Panc1 (cell line): ENCODE measurements at places on chromosomes 7 and 10.

GRCh38 chr7:156819733-156820295 is 73.2 kb downstream of the LMBR1 start:
- no peak for DNase-seq

- no peak for DNase-seq
These were observed 52.5 kb downstream of the ADRA2A start for GRCh38 chr10:111129363-111129762.

DNA sequence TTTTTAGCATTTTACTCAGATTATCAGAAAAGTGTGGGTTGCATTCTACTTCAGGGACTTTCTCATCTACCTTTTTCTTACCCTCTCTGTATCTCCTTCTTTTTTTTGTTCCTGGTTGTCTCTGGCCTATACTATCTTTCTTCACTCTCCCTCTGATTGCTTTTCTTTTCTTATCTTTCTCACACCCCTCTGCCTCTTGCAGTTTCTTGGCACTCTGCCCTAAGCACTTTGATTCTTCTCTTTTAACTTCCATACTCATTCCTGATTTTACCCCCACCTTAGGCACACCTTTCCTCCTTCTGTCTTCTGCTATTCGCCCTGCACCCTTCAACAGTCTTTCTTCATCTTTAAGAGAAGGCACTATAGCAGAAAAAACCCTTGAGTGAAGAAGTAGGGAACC is 92.8 kb upstream of the HPS1 start:
- DNase-seq: no peak

GRCh38 chr7:139124084-139124914 is 14.8 kb upstream of the ZC3HAV1 start:
- no peak for DNase-seq

DNA sequence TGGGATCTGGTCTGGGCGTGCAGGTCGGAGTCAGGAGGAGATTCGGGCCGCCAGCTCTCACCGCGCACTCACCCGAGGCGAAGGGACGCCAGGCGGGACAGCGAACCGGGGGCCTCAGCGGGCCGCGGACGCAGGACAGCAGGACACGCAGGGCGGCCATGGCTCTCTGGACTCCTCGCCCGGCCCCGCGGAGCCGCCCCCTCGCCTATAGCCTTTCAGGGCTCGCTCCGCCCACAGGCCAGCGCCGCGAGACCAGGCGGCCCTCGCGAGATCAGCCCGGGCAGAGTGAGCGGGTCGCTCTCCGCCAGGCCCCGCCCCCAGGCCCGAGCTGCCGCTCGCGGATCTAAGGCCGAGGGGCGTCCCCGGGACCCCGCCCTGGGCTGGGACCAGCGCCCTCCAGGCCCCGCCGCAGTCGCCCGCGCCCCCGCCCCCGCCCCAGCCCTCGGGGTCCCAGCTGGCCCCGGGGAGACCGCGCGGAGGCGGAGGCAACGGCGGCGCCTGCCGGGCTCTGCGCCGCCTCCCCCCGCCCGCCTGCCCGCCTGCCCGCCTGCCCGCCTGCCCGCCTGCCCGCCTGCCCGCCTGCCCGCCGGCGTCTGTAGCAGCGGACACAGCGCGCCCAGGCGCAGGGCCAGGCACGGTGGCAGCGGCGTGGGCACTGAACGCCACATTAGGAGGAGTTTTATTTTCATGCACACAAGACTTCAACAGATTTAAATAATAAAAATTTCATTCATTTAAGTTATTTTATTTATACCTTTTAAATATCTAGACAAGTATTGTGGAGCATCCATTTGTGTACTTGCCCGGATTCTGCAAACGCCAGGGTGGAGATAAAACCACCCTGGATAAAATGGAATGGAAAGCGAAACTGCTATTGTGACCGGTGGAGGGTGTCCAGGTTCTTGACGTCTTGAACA is at the start of gene ECHS1:
TSS of gene ECHS1 (minus strand) at position 181 of the 917 bp plus-strand sequence. CDS start at position 160, 21 bp downstream.
- peak; percentile 55 for DNase-seq

- no peak for DNase-seq
These were observed 173.8 kb upstream of the SMIM30 start for GRCh38 chr7:113292105-113292504.

DNA sequence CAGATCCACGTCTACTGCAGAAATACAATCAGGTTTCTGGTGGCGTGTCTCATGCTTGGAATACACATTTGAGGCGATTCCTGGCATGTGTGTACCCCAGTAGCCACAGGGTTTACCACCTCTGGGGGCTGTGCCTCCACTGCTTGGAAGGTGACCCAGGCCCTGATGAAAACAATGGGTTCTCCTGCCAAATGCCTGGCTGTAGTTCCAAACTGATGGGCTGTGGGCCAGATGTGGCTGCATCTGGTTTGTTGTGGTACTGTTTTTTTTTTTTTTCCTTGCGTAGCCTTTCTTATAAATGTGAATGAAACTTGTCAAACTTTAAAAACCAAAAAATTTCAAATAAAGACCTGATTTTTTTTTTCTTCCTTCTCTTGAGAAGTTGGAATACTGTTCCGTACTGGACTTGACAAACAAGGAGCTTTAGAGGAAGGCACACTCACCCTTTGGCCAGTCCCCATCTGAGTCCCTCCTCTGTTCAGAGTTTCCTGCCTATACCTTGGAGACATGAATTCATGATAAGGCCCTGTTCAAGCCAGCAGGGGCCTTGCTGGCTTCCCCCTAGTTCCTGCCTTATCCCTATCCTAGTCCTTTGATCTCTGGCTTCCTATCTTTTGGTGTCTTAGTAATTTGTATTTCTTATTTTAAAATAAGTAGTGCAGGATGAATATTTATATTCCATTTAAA is 217.1 kb downstream of the PHTF2 start:
- no peak for DNase-seq

DNA sequence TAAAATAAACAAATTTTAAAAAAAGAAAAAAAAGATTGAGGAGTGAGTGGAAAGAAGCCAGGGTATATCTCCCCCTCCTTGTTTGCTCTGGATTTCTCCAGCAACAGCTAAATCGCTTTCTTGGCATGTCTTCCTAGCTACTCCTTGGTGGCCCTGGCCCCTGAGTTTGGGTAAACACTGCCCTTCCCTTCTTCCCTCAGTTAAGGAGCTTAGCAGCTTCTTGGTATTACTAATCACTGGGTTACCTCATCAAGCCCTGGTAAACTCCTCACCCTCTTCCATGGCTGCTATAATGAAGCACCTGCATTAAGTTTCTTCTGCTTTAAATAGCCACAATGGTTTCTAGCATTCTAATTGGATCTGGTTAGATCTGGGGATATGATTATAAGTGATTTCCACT is 269.8 kb downstream of the FZD1 start:
- DNase-seq: no peak

- no peak for DNase-seq
These were observed 129.2 kb downstream of the SRI start for GRCh38 chr7:88090671-88091070.

- DNase-seq: peak; percentile 35
These were observed 65.2 kb downstream of the GOLGA7B start for GRCh38 chr10:97914837-97915211.

GRCh38 chr10:99487125-99487807 is 45.5 kb upstream of the NKX2-3 start:
- DNase-seq: no peak

DNA sequence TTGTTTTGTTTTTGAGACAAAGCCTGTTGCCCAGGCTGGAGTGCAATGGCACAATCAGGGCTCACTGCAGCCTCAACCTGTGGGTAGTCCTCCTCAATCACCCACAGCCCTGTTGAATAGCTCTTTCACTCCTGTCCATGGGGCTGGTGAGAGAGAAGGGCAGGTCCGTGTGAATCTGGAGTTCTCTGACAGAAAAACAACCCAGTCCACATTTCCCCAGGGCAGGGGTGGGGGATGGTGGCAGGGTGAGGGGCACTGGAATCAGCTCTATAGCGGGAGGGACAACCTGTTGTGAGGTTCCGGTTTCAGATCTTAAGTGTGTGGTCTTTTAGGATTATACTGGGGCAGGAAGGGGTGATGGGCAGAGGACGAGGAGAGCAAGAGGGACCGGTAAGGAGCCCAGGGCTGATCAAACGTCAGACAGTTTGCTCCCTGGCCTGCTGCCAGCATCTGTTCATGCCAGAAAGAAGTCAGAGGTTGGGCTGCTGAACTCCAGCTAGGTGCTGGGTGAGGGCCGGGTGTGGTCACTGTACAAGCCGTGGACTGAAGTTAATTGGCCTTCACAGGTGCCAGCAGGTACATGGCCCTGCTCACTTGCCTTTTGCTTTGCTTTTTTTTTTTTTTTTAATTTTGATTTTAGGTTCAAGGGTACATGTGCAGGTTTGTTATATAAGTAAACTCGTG is 33.2 kb upstream of the MKRN1 start:
- DNase-seq: no peak

- no peak for DNase-seq
These were observed 42.2 kb downstream of the CH25H start for GRCh38 chr10:89164920-89165319.

GRCh38 chr7:16421333-16422102 is at the start of gene CRPPA:
Gene CRPPA, minus strand, starts transcription at chr7:16421538. Its CDS starts 216 bp downstream, at chr7:16421322.
- DNase-seq: no peak

DNA sequence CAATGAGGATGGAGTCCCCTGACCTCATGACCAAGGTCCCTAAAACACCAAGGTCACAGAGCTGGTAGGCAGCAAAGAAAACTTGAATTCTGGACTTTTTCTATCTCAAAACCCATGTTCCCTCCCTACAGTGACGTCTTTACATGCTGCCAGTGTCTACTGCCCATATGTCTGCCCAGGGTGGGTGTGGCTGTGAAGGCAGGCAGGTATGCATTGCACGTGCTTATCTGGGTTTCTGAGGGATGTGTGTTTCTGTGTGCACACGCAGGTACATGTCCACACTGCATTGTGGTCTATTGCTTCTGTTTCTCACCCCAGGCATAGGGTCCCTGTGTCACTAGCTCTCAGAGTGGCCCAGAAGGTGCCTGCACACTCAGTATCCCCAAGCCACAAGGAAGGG is 13.5 kb downstream of the ATP6V1F start:
- no peak for DNase-seq

GRCh38 chr7:118080947-118081346 is 103.0 kb upstream of the LSM8 start:
- no peak for DNase-seq

DNA sequence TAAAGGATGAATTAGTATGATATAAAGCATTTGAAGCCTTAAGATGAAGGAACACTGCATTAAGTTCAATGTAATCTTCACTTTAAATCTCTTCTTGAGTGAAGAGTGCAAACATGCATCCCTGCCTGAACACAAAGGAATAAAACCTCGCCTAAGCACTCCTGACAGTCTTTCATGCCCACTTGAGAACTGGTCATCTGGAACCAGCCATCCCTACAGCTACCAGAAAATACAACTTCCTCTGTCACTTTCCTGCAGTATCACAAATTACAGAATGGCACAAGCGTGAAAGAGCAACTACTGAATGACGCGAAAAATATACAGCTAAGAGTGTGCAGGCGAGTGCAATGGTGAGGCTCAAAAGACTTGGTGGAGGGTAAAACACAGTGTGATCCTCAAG is 1079.9 kb downstream of the CNTNAP2 start:
- no peak for DNase-seq

GRCh38 chr10:119205894-119206602 is 1.3 kb upstream of the GRK5 start:
- DNase-seq: no peak

- DNase-seq: peak; percentile 8
These were observed 427.6 kb downstream of the PHTF2 start for GRCh38 chr7:78226059-78226719.

GRCh38 chr7:83447681-83448080 is 201.3 kb downstream of the SEMA3E start:
- no peak for DNase-seq

DNA sequence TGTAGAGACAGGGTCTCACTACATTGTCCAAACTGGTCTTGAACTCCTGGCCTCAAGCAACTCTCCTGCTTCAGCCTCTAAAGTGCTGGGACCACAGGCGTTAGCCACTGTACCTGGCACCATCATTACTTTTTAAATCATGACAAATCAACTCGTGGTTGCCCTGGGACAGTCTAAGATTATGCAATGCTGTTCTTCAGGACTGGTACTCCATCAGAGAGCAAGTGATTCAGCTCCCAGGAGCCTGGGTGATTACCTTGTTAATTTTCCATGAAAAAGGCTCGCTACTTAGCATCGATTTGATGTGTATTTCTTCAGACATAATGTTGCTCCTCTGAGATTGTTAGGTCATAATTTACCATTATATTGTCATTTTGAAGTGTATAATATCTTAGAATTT is 158.9 kb upstream of the STEAP4 start:
- no peak for DNase-seq

DNA sequence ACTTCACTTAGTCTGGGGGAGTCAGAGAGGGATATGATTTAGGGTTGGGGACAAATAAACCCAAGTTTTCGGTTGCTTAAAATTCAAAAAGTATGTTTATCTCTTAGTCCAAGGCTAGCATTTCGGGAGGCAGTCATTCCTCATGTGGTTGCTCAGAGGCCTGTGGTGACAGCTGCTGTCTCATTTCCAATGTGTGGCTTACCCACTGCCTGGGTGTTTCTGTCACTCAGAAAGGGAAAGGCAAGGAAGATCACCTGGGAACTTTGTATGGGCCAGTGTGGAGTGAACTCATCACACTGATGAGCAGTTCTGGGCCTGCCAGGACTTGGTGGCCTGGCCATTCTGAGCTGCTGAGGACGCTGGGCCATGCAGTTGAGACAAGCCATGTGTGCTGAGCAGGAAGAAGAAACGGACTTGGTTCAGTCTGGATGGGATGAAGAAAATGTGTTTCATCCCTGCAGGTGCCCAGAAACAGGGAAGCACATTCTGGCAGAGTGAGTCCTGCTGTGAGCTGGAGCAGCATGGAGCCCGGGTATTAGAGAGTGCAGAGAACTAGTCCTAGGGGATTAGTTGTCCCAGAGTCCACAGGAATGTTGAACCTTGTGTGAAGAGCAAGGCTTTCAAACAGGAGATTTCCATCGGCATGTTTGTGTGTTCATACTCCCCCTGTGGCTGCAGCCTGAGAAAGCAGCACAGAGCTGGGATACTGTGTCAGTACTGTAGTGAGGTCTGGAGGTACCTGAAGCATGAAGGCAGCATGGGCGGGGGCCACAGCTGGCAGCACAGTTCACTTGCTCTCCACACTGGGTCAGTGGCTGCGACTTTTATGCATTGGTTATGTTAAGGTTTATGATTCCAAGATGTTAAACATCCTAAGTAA is 211.1 kb upstream of the IGFBP3 start:
- no peak for DNase-seq

GRCh38 chr10:98301664-98302319 is 33.8 kb upstream of the LOXL4 start:
- DNase-seq: no peak

DNA sequence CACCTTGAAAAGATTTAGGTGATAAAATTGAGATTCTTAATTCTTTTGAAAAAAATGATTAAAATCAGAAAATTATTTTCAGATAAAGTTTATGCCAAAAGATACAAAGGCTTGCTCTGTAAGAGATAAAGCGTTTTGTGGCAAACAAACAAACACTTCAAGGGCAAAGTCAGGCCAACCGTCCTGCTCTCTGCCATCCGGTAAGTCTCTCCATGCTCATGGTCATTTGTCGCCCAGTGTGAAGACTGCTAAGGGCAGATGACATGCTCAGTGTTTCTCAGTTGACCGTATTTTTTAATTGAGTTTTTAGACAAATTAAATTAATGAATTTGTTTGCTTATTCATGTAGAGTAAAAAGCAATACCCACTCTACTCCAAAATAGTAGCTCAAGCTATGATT is 60.0 kb downstream of the PTPRE start:
- DNase-seq: no peak

GRCh38 chr10:110426294-110427181 is 71.2 kb upstream of the DUSP5 start:
- no peak for DNase-seq
